T-helper 2 cell (primary cell): ENCODE measurements at places on chromosomes 12 and 14.
A peak's percentile ranks its signal among the peaks of the same experiment; 100 is the strongest.

DNA sequence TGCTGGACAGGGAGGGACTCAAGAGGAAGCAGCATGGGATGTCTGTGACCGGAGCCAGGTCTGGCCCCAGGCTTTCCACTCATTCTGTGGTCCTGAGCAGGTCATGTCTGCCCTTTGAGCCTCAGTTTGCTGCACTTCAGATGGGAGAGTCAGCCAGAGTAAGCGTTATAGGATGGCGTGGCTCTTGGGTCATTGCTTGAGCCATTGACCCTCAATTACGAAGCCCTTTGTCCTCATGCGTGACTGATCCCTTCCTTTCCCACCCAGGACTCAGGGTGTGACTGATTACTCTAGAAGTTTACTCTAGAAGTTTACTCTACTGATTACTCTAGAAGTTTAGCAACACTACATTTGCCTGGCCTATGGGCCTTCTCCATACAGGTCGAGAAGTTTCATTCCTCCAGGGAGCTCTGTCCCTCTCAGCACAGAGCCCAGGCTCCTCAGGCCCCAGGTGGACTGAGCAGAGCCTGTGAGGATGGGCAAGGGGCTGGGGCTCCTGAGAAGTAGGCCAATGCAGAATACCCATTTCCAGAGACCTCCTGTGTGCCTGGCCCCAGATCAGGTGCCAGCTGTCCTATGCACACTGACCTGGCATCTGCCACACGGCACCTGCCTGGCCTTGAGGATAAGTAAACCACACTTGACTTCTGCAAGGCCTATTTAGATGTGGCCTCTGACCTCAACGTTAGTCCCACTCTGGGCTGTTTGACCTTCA, 7.6 kb upstream of the IFI27 start:
- no peak for DNase-seq

DNA sequence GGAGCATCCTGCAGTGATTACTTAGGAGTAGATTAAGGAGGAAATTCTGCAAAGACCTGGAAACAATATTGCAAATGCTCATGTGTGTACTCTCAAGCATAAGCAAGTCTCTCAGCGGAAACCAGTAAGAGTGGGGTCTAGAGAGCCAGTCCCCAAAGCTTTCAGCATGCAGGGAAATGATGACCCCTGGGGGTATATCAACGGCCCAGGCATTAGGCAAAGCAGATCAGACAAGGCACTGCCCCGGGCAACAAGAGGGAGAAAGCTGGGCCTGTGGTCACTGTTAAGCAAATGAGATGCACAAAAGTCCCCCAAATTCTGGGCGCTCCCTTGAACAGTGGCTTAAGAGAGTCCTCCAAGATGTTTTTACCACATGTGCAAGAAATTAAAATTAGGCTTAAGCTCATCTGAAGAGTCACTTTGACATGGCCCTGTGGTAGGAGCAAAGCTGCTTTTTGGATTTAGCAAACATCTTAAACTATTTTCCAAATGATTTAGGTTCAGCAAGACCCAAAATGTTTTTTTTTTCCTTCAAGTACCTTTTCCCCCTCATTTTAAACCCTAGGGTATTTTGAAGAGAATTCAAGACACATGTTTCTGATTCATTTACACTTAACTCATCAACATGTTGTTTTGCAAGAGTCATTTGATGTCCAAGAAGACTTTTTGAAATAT, 457.1 kb upstream of the TBX3 start:
- no peak for DNase-seq

- DNase-seq: no peak
Measured at GRCh38 chr12:18296909-18297280, 35.6 kb downstream of the PIK3C2G start.

GRCh38 chr12:103810111-103810510, 30.9 kb downstream of the NT5DC3 start:
- DNase-seq: no peak

- DNase-seq: peak; percentile 42
Measured at GRCh38 chr14:73325630-73326299, 88.5 kb downstream of the PAPLN start.

- DNase-seq: peak; percentile 29
Measured at GRCh38 chr14:66508846-66509621, 1.1 kb downstream of the GPHN start.
